Gastrocnemius medialis (tissue), 4 donors: ENCODE measurements at places on chromosomes 16 and 17. TPM values are rescaled to one million over a fixed set of nuclear protein-coding genes. Genes with fewer than 3 reads are reported as not detected.

DNA sequence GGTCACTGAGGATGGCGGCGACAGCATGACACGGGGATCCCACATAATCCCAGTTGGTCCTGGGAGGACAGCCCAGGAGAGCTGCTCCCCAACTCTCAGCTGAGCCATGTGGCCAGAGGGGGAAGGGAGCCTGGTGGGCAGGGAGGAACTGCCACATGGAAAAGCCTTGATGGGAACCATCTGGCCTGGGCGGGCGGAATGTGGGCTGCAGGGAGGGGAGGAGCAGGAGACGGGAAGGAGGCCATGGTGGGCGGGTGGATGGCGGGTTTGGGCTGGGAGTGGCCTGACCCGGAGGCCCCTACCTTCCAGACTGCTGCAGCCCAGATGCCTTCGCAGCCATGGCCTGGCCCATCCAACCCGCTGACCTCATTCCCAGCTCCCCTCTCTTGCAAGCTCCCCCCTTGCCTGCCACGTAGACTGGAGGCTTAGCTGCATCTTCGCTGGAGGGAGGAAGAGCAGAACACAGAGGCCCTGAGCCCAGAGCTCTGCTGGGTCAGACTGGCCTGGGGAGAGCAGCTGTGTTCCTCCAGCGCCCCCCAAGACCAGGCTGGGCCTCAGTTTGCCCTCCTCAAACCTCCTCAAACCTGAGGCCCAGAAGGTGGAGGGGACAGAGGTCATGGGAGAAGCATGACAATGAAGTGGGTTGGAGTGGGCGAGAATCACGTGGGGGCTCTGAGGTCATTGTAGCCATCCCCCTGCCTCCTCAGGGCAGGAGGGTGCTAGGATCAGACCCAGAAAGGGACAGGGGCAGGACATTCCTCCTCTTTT lies 8.2 kb upstream of the COL1A1 start:
- DNase-seq: peak; percentile 49

GRCh38 chr17:10126276-10126615 lies 72.2 kb downstream of the GAS7 start:
- DNase-seq: no peak

GRCh38 chr17:44522883-44523671 lies 19.9 kb upstream of the GPATCH8 start:
- peak; percentile 53 for DNase-seq

The ABCA9 gene
- total RNA-seq: 10.0 TPM

The KRT15 gene
- not detected for total RNA-seq

DNA sequence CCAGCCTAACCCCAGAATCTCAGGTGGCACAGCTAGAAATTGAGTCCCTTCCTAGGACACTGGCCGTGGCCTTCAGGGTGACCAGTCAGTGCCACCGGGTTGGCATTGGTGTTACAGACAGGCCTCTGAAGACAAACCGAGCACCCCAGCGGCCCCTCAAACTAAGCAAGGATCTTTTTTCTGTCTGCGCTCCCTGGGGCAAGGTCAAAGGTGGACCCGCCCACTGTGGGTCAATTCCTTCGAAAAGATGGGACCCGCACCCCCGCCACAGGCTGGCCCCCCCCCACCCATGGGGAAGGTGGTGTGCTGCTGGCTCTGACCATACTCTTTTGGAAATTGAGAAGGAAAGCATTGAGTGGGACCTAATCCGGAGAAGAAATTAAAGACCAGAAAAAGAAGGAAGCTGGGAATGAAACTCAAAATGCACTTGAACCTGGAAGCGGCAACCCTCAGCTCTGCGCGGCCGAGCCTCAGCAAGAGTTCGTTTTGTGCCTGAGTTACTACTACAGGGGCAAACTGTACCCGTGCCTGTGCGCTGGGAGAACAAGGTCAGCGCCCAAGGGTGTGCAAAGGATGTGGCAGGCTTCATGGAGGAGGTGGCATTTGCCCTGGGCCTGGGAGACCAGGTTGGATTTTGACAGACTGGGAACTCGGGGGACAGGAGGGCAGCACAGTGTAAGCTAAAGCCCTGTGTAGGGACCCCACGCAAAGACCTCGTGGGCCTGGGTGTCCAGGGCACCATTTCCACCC lies 20.4 kb downstream of the TMC6 start:
- no peak for DNase-seq

DNA sequence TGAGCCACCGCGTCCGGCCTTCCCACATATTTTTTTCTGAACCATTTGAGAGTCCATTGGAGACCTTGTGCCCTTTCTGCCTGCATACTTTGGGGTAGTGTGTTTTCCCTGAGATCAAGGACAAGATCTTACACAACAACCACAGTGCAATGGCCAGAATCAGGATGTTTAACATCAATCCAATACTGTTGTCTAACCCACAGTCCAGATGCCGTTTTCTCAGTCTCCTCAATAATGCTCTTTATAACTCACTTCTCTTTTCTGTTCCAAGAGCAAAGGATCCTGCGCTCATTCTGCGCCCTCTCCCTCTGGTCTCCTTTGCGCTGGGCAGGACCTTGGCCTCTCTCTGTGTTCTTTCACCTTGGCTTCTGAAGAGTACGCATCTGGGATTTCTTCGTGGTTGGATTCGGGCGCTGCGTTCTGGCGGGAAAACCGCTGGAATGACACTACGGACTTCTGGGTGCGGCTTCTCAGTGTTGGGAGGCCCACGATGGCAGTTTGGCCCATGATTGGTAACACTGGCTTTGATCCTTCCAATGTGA lies 16.6 kb downstream of the CBX4 start:
- DNase-seq: no peak

The AANAT gene
- not detected for total RNA-seq

DNA sequence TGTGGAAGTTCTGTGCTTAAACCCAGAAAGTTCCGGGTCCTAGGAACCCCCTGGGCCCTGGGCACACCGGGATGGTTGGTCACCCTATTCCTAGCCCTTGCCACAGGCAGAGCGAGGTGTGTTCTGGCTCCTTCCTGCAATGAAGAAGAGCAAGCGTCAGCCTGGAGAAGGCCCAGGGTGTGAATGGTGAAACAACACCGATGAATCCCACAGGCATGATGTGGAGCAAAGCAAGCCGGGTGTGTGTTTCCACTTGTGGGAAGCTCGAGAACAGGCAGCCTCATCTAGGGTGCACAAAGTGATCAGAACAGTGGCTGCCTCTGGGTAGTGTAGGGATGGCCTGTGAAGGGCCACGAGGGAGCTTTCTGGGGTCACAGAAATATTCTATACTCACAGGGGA lies 13.8 kb downstream of the KCNG4 start:
- DNase-seq: no peak

- DNase-seq: no peak
Observed at GRCh38 chr17:81148571-81148970, 16.7 kb upstream of the PVALEF start.

DNA sequence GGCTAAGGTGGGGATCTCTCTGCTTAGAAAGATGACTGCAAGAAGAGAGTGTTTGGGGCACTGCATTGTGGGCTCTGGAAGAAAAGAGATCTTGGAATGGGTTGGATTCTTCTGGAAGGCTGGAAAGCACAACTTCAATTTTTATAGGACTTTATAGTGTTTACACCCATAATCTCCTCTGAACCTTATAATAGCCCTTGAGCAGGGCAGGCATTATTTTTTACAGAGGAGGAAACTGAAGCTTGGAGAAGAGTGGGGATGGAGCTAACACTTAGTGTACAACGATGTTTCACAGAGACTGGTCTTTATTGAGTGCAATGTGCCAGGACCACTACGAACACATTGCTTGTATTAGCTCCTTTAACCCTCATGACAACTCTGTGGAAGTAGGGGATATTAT lies 10.4 kb downstream of the TNS4 start:
- DNase-seq: no peak

GRCh38 chr16:4412159-4412558 lies 4.2 kb downstream of the CORO7 start:
- DNase-seq: no peak

The RNU2-1 gene
- not detected for total RNA-seq

DNA sequence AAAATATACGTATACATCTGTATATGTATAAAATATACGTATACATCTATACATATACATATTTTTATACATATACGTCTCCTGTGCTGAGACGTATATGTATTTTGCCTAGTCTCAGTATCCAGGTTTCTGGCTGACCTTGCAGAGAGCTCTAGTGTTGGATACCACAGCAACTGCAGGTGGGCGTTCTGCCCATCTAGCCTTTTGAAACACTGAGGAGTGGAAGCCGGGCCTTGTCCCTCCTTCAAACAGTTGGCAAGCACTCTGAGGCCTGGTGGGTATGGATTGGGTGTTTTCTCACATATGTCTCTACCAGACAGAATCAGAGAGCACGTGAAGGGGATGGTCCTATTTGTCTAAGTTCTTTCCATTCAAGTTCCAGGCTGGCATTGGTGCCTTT lies 39.4 kb upstream of the MRC2 start:
- no peak for DNase-seq

- no peak for DNase-seq
Observed at GRCh38 chr17:7613769-7614424, 800 bp downstream of the FXR2 start.

DNA sequence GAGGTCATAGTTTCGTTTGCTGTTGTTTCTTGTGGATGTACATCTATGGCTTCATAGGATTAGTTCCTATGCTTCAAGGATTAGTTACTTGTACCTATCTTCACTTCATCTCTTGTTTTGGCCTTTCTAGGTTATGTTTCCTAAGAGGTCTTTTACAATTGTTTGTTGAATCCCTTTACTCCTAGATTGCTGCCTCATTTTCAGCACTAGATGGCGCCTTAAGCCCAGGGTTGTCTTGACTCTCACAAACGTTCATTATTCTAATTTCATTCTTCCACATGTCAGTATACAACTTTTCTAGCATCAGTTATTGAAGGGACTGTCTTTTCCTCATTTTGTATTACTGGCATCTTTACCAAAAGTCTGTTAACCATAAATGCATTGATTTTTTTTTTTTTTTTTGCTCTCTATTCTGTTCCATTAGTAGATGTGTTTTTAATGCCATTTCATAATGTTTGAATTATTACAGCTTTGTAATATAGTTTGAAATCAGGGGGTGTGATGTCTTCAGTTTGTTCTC lies 45.0 kb upstream of the NACA2 start:
- no peak for DNase-seq

The SPIRE2 gene
- 1.6 TPM for total RNA-seq

GRCh38 chr17:70119545-70119944 lies 44.5 kb downstream of the KCNJ16 start:
- DNase-seq: no peak

DNA sequence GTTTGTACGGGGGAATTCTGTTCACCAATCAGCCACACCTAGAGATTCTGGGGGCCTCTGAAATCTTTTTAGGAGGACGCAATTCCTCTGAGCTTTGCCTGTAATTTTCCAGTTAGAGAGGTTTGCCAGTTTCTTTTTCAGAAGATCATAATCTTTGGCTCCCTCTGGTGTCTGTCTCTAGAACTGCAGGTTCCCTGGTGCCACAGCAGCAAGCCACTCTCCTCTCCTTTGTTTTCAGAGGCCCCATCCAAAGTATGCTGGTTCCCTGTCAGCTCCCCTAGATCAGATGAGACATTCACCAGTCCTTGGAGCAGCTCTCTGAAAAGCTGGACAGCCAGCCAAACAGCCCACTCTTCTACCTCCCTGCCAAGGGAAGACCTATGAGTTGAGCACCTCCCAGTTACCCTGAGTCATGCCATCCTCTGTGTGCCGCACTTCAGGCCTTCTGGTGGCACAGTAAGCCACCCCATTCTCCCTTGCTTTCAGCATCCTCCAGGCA lies 36.1 kb downstream of the RNF112 start:
- peak; percentile 60 for DNase-seq

The TUBG2 gene
- total RNA-seq: 3.9 TPM

- DNase-seq: no peak
Observed at GRCh38 chr16:9969580-9969979, 212.6 kb downstream of the GRIN2A start.

The TXNDC11 gene
- total RNA-seq: 56.0 TPM

The NATD1 gene
- 15.4 TPM for total RNA-seq

The TMC7 gene
- 0.64 TPM for total RNA-seq

The KRT33B gene
- not detected for total RNA-seq

DNA sequence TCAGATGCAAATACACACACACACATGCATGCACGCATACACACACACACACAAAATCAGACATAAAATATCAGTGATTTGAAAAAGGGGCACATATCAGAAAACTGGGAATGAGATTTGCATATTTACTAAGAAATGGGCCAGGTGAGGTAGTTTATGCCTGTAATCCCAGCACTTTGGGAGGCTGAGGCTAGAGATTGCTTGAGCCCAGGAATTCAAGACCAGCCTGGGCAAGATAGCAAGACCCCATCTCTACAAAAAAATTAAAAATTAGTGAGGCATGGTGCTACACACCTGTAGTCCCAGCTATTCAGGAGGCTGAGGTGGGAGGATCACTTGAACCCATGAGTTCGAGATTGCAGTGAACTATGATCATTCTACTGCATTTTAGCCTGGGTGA lies 22.4 kb upstream of the PNPO start:
- no peak for DNase-seq

The CACNG5 gene
- not detected for total RNA-seq

DNA sequence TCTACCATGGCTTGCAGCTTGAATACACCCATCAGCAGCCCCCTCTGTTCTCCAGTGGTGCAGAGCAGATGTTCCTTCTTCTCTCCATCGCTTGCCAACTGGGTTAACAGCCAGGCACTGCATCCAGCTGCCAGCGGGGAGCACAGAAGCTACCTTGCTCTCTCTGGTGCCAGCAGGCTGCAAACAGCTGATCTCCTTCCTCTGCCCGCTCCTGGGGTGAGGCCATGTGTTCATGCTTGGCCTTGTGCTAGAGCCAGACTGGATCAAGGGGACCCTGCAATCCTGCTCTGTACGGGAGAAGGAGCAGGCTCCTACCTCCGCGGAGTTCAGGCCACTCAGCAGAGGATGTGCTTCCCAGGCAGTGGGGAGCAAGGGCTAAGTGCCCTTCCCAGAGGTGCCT lies 24.1 kb upstream of the ENGASE start:
- DNase-seq: no peak

DNA sequence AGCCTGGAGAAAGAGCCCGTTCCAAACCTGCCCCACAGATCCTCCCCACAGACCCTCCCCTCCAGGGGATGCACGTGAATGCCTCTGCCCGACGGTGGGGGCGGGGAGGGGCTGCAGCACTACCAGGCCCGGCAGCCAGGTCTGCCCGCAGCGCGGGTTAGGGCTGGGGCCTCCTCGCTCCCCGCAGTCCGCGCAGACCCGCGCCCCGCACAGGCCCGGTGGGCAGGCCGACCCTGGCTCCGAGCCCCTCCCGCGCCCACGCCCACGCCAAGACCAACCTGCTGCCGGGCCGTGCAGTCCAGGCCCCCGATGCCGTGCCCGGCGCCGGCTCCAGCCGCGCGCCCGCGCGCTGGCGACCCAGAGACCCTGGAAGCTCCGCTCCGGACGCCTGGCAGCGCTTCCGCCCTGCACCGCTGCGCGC lies at the start of gene RPUSD1:
RPUSD1 (minus strand) TSS at position 404 of the 421 bp plus-strand sequence. CDS start 644 bp downstream, outside the sequence.
- DNase-seq: no peak

DNA sequence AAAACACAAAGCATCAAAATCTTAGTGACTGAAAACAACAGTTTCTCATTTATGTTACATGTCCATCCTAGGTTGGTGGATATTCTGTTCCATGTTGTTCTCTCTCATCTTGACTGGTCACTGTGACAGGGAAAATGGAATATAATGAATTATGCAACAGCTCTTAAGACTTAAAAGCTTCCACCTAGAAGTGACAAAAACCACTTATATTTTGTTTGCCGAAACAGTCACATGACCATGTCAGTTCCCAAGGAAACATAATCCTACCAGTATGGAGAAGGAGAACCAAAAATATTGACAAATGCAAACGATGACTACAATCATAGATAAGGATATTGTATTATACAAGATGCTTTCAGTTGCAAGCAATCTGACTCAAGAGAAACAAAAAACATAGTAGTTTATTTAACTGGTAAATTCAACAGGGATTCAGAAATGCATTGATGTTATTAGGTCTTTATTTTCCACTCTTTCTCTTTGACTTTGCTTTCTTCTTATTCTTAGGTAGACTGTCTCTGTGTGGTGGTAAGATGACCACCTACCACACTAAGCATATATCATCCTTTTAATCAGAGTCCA lies 103.8 kb downstream of the SSH2 start:
- DNase-seq: no peak
